ENCODE measurements at places on chromosomes 2 and 18.

DNA sequence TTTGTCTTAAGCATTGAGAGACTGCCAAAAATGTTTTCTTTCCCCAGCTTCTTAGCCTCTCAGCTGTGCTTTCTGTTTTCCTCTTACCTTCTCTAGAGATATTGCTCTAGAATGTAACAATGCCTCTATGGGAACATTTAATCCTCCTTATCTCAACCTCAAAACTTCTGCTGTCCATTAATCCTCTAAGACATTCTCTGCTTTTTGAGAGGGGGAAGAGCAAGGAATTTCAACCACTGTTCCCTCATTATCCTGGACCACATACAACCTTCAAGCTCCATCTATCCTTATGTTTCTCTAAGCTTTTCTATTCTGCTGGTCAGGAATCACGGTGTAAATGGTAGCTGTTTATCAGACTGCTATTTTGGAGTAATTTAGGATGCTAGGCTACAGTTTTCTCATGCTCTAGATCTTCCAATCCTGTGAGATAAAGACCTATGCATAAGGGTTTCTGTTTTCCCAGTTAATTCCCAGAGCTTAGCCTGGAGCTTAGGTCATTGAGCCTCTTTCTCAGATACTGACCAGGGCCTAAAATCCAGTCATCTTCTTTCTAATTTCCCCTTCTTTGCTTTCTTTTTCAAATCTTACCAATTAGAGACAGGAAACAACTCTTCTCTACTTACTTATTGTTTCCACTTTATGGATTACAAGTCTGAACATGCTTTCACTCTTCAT, 282.0 kb downstream of the CALCRL start:
- DNase-seq, result no peak

- DNase-seq, result no peak
Observed at GRCh38 chr2:9170458-9171130, 36.0 kb upstream of the ASAP2 start.

DNA sequence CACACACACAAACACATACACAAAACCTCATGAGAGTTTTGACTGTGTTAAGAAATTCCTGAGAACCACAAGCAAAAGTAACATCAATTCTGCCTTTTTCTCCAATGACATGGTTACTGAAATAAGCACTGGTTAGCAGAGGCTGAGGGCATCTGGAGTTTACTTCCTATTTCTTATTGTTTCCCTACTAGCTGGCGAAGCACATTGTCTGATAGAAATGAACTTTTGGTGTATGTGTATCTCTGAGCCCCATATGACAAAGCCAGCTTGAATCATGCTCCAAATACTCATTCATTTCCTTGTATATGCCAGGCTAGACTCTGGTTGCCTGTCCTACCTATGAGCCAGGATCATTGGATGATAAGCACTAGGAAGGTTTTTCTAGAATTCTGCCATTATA, 203.1 kb downstream of the NCKAP5 start:
- no peak for DNase-seq

- DNase-seq, result no peak
Observed at GRCh38 chr2:157319795-157320194, 5.8 kb downstream of the ERMN start.

GRCh38 chr2:38201784-38202183, 125.8 kb upstream of the CYP1B1 start:
- DNase-seq, result peak; percentile 21

- no peak for DNase-seq
Observed at GRCh38 chr2:202612145-202612544, 22.6 kb upstream of the FAM117B start.

- DNase-seq, result no peak
Observed at GRCh38 chr2:223418131-223418530, 184.0 kb downstream of the SCG2 start.

DNA sequence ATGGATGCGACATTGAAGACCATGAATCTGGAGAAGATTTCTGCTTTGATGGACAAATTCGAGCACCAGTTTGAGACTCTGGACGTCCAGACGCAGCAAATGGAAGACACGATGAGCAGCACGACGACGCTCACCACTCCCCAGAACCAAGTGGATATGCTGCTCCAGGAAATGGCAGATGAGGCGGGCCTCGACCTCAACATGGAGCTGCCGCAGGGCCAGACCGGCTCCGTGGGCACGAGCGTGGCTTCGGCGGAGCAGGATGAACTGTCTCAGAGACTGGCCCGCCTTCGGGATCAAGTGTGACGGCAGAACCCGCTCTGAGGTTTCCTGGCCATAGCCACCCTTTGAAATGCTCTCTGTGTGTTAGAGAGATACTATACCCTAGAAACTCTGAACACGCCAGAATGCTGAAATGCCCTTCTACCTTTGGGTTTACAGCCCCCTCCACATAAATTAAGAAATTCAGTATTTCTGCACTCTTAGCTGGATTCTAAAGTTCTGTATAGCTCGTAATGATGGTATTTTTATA, 659 bp downstream of the CHMP1B start:
- peak; percentile 23 for DNase-seq

DNA sequence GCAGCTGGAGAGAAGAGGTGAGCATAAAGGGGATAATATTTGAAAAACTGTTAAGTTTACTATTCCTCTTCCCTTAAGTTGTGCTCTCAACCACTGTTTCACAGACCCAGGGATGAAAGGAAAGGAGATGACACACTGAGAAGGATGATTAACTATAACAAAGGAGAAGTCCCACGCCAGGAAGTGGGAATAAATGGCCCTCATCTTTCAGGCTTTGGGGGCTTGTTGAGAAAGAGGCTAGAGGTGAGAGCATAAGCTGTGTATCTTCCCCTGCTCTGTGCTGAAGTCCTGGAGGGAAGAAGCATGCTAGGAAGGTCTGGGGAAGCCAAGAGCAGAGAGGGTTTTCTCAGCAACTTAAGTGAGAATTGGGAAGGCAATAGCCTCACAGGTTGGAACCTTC, 399.1 kb upstream of the ATP5MC3 start:
- DNase-seq, result no peak

- no peak for DNase-seq
Observed at GRCh38 chr18:28143725-28144124, 33.2 kb downstream of the CDH2 start.

GRCh38 chr18:67222887-67223286, 293.6 kb downstream of the DSEL start:
- no peak for DNase-seq

GRCh38 chr2:22215517-22215916, 1091.7 kb downstream of the TDRD15 start:
- DNase-seq, result no peak

GRCh38 chr2:211351987-211352386, 795.6 kb downstream of the CPS1 start:
- DNase-seq, result no peak

- peak; percentile 50 for DNase-seq
Observed at GRCh38 chr2:64646007-64646880, 7.5 kb downstream of the SERTAD2 start.

DNA sequence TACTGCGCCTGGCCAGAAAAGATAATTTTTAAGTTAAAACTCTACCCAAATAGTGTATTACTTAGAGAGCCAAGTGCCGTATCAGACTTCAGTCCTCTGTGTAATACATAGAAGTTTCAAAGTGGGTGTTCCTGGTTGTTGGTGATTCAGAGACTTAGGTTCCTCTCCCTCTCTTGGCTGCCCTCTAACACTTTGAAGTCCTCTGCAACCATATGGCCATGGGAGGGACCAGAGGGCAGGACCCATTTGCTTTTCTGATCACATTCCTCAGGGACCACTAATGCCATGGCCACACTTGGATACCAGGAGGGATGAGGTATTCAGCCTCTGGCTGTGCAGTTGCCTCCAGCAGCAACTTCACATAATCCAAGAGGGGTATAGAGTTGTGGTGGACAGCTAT, 131.5 kb downstream of the CAPN13 start:
- DNase-seq, result peak; percentile 66

GRCh38 chr2:127792805-127793204, 18.2 kb downstream of the WDR33 start:
- DNase-seq, result no peak

GRCh38 chr2:85063981-85064599, 69.1 kb upstream of the TCF7L1 start:
- DNase-seq, result no peak

DNA sequence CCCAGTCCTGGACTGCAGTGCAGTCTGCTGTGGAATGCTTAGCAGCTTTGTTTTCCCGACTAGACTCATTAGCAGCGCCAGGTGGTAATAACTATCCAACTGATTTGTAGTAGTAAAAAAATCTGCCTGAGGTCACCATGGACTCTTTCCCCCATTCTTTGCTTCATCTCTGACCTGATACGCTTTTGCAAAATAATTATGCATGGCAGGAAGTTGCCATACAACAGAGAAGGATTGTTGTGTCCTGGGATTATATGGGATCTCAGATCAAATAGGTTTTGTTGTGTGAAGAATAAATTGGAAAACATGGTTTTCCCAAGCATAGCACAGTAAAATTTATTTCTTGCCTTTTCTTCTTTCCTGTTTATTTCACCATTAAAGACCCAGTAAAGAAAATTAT, 72.4 kb upstream of the ATP5MC3 start:
- DNase-seq, result no peak

DNA sequence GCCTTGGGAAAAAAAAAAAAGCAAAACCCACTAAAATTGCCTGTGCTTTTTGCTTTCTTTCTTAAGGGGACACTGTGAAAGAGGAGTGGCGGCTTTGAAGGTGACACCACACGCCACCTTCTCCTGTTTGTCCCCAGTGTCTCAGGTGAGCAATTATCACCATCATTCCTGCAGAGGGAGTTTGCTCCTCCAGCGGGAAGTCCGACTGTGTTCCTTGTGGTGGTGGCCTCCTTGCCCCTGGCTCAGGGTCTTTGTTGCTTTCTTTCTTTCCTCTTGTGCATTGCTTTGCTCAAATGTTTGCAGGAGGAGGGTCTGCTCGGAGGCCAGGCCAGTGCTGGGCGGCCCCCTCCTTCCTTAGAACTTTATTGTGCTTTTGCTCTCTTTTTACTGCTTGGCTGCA, 164.3 kb upstream of the CXCR4 start:
- no peak for DNase-seq

DNA sequence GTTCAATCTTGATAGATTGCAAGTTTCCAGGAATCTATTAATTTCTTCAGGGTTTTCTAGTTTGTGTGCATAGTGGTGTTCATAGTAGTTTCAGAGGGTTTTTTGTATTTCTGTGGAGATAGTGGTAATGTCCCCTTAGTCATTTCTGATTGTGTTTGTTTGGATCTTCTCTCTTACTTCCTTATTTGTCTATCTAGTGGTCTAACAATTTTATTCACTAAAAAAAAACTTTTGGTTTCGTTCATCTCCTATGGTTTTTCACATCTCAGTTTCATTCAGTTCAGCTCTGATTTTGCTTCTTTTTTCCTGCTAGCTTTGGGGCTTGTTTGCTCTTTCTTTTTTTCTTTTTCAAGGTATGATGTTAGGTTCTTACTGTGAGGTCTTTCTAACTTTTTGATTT, 94.5 kb downstream of the SNTG2 start:
- DNase-seq, result no peak

GRCh38 chr18:63907664-63908063, at the start of gene SERPINB10:
SERPINB10 (plus strand) TSS chr18:63907958; CDS start chr18:63915511, 7,553 bp downstream.
- DNase-seq, result no peak

- DNase-seq, result no peak
Observed at GRCh38 chr2:154709215-154709614, 10.7 kb downstream of the KCNJ3 start.

DNA sequence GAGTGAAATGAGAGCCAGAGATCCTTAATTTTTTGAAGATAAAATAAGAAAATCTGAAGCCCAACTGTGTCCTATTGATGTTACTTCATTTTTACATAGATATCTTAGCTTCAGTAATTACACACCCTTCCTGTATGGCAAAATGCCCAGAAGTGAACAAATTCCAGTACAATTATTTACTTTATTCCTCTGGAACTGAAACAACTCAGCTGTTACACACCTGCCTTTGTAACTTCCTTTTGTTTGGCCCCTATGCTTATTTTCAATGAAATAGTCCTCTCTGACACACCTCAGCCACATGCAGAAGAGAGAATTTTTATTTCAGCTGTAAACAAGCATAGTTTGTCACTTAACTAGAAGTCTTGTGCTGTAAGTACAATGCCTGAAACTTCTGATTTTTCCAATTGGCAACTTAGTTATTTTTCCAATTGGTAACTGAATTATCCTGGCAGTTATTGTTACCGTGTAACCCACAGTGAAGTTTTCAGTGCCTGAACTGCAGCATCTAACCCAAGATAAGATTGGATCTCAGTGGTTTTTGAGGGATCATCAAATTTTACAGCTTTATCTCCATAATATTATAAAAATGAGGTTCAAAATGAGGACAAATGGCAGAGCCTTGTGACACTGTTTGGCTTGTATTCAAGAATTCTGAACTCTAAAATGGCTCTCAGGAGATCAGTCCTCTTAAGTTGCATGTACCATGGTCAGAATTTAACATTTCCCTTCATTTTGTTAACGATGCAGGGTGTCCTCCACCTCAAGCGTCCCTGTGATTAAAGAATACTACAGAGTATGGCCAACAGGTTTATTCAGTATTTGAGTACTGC, 82.6 kb downstream of the PKP4 start:
- DNase-seq, result peak; percentile 20

DNA sequence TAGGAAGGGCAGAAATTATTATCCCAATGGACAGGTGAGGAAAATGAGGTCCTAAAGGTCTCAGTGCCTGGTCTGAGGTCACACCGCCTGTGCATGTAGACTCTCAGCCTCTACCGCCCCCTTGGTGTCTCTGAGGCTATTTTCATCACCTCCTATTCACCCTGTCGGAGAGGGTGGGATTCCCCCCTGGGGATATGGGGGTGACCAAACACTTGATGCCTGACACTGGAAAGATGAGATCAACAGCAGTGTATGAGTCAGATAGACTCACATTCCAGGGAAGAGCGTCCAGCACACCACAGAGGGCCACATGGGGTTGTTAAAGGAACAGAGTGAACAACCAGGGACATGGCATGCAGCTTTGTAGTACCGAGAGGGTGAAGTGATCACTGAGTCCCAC, 199.7 kb downstream of the SMAD2 start:
- DNase-seq, result peak; percentile 22

DNA sequence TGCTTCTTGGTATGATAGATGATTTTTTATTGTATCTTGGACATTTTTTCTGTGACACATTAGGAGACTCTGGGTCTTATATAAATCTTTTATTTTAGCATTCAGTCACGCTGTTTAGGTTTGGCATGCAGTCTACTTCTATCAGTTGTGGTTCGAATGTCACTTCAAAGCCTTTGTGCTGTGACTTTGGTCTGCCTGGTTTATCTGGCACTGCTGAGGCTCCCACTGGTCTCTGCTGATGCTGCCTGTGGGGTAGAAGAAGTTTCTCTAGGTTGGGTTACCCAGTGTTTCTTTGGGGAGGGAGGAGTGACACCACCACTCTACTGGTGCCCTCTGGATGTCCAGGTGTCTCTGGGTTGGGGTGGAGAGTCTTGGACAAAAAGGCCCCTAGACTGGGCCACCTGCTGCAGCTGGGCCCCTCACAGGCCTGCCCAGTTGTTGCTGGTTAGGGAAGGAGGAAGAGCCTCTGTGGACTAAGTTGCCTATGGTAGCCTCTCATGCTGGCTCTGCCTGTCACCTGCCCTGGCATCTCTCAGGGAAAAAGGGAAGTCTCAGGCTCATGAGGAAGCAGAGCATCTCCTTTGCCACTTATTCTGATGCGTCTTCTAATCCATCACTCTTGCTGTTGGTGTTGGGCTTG, 115.4 kb upstream of the HS6ST1 start:
- no peak for DNase-seq

GRCh38 chr2:9360701-9361100, 62.6 kb downstream of the ITGB1BP1 start:
- peak; percentile 15 for DNase-seq
